ENCODE measurements at places on chromosomes 16 and 17.

DNA sequence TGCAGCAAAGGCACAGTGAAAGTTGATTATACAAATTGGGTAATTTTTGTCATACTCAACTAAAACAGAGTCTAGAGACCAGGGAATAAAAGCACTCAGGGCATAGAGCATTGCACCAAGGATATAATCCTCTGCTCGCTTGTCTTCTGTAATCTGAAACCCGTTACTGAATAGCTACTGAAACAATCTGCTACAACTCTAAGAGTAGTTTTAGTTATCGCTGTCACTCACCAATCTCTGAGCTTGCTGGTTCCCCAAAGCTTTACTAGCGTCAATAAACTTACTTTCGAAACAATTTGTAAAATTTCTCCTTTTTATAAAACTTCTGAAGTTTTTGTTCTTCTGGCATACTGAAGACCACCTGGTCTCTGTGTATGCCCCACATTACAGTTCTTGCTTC, 22.9 kb upstream of the SLC35G3 start:
- no peak for DNase-seq

GRCh38 chr16:83615141-83615952, 192.4 kb upstream of the HSBP1 start:
- DNase-seq: no peak

GRCh38 chr16:65178151-65178550, 56.3 kb upstream of the CDH11 start:
- DNase-seq: no peak

- DNase-seq: no peak
Observed at GRCh38 chr17:4003501-4004421, 39.5 kb upstream of the ATP2A3 start.

DNA sequence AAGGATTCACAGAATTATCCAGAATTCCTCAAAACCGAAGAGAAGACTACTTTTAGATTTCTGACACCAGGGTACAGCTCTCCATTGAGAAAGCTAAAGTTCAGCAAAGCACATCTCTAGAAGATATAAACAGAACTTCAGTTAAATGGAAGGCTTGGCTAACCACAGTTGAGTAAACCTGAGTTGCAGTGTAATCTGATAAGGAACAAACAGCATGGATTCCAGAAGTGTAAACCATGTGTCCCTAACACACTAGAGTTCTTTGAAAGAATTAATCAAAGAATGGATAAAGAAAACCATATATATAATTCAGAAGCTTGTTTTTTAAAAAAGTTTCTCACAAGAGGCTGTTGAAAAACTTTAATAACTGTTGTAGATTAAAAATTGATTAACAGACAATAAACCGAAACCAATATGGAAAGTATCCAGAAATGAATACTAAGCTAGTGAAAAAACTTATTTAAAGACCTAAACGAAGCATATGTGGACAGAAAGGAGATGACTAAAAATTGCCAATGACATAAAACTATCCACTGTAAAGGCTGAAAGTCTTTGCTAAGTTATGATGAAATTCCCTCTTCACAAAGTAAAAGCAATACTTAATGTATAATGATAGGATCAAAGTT, 4.3 kb downstream of the RNF43 start:
- no peak for DNase-seq

- DNase-seq: no peak
Observed at GRCh38 chr17:62668091-62668804, 40.8 kb downstream of the MRC2 start.

DNA sequence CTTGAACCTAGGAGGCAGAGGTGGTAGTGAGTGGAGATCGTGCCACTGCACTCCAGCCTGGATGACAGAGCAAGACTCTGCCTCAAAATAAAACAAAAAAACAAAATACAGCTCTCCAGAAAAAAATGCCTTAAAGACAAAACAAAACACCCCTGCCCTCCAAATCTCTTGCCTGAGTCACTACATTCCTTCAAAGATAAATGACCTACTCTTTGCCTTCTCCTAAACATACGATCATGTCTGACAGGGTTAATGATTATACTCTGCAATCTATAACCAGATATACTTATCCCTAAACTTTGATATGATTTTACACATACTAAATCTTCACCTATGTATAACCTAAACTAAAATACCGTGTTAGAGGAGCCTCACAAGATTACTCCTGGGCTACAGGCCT, 1.4 kb upstream of the SETD6 start:
- DNase-seq: no peak

GRCh38 chr16:14179116-14179515, 108.0 kb downstream of the MRTFB start:
- no peak for DNase-seq

DNA sequence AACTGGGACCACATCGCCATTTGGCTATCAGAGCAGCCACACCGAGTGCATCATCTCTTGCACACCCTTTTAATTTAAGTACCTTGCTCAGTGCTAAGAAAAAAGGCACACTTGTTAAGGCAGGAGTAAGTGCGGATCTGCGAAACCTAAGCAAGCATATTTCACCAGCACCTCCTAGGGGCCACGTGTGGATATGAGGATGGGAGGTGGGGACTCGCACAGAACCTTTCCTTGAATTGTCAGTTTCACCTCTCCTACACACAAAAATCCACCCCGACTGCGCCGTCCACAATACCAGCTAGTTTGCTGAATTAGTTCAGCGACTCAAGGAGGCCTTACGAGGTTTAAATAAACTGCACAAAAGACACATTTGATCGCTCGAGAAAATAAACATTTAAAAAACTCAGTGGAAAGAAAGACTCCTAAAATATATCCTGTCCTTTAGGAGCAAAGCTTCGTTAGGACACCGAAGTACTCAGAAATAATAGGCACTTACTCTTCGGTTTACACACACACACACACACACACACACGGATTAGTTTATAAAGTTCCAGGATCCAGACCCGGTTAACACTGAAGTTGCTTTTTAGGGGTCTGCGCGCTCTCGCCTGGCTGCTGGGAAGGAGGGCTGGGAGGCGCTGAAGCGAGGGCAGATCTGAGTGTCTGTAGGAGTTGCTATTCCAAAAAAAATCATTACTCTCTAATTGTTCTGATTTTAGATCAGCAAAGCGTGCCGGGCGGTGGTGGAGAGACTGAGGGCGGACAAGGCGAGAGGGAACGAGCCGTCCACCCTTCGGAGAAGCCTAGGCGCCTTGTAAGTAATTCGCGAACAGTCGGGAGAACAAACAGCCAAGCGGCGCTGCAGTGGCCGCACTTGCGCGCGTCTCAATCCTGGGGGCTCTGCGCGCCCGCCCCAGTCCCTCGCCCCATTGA, 1.0 kb upstream of the KCNJ2 start:
- DNase-seq: no peak

DNA sequence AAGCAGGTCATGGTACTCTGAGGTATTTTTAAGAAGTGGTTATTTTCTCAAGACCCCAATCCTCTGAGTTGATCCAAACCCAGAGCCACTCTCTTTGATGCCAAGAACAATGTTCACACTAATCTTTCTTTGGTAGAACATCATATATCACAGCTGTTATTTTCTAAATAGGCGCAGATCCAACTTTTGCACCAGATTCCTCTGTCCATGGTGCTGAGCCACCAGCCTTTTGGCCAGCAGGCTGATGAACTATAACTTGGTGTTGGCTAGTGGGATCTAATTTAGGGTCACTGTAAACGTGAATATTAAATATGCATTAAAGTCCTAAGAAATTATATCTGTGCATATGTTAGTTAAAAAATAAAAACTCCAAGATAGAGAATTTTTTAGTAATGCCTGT, 7.0 kb upstream of the ZKSCAN2 start:
- no peak for DNase-seq

GRCh38 chr17:1076982-1077302, 80.0 kb downstream of the TIMM22 start:
- no peak for DNase-seq

- no peak for DNase-seq
Observed at GRCh38 chr16:1667271-1667670, 10.8 kb upstream of the JPT2 start.

GRCh38 chr17:16923904-16924695, 47.8 kb downstream of the TNFRSF13B start:
- DNase-seq: no peak

DNA sequence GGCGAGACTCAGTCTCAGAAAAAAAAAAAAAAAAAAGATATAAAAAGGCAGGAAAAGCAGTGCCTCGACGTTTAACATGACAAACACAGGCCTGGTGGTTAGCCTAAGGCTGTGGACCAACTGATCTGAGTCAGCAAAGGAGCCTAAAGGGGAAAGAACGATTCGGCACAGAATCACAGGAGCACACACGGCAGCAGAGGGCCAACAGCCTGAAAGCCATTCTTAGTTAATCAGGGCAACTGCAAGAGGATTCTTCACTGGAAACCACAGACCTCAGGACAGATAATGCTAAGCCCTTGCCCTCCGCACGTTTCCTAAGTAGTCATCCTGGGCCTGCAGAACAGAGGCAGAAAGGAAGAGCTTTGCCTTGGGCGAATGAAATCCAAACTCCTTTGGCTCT, 14.7 kb downstream of the TMEM11 start:
- no peak for DNase-seq

DNA sequence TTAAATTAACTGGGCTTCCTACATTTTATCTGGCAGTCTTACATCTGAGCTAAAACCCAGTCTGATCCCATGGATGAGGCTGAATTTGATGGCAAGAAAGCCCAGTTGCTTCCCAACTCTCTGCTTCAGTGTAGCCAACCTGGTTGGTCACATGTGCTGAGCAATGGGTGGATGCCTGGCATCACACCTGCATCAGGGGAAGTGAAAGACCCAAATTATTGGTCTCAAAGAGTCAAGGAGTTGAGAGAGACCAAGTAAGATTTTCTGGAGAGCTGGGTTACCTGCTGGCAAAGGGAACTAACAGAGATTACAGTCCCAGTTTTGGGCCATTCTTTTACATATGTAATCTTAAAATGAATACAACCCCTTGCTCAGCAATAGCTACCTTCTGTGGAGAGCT, 38.8 kb downstream of the RGS9 start:
- no peak for DNase-seq

GRCh38 chr16:50265260-50265659, 1.1 kb upstream of the ADCY7 start:
- no peak for DNase-seq

GRCh38 chr17:72705905-72706395, 386.5 kb downstream of the SLC39A11 start:
- DNase-seq: no peak

GRCh38 chr17:5552841-5553240, 31.5 kb downstream of the NLRP1 start:
- no peak for DNase-seq

Measured in HS-27A (cell line).